ENCODE measurements at places on chromosomes 11 and 22.

DNA sequence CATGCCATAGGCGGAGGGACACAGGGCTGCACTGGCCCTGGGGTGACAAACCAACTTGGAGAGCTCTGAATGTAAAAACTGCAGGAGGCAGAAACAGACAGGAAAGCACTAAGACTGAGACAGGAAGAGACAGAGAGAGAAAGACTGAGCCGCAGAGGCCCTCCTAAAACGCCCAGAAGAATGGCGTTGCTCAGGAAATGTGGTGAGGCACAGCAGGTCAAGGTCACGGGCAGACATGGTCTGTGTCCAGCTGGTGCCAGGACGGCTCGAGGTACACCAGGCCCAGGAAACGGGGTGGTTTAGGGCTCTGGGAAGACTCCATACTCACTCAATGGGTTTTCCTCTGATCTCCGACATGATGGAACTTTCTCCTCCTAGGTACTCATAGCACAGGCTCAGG, 29.1 kb downstream of the MAFF start:
- no peak for DNase-seq

DNA sequence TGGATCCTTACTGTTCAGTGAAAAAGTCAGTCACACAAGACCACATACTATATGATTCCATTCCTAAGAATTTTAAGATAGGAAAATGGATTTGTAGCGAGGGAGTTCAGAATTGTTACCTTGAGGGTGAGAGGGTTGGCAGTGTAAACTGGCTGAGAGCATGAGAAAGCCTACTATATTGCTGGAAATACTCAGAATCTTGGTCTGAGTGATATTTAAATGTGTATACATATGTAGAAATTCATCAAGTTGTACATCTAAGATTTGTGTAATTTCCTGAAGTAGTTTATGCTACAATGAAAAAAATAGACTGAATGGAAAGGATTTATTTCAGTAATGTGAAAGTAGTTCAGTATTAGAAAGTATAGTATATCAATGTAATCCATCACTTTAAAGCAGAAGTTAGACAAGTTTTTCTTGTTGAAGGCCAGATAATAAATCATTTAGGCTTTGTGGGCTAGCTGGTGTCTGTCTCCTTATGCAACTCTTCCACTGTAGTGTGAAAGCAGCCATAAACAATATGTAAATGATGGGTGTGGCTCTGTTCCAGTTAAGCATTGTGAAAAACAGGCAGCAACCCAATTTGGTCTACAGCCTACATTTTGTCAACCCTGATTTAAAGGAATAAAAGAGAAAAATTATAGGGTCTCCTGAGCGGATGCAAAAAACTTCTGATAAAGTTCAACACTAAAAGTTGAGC, 127.2 kb upstream of the THY1 start:
- DNase-seq = no peak

GRCh38 chr11:123349382-123349781, 80.7 kb upstream of the GRAMD1B start:
- DNase-seq = no peak

- DNase-seq = no peak
These were observed 2.0 kb downstream of the TENM4 start for GRCh38 chr11:79438631-79439409.

DNA sequence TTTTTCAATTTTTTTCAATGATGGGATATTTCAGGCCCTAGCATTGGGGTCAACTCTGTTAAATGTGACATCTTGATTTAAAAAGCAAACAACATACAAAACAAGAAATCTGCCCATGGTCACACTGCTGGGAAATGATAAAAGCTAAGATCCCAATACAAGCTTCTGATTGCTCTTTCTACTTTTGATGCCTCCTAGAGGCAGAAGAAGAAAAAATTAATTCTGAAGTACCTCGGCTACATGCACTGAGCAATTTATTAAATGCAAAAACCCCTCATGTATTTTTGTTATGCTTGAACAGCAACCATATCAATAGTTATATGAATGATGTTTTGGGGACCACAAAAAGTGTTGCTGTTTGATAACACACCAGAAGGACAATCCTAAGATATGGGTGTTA, 342.1 kb upstream of the NARS2 start:
- DNase-seq = no peak

DNA sequence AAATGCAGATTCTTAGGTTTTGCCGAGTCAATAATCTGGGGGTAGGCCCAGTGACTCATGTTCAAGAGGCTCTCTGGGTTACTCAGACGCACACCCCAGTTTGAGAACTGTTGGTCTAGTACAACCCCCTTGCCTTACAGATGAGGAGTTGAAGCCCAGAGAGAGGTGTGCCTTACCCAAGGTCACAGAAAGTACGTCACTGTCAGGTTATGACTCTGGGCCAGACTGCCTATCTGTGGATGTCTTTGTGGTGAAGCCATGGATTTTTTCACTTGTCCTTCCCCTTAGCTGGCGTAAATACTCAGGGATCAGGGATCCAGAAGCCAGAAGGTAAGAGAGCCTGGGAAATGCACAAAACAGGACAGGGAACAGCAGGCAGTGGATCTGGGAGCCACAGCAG, 25.2 kb upstream of the NECTIN1 start:
- no peak for DNase-seq

DNA sequence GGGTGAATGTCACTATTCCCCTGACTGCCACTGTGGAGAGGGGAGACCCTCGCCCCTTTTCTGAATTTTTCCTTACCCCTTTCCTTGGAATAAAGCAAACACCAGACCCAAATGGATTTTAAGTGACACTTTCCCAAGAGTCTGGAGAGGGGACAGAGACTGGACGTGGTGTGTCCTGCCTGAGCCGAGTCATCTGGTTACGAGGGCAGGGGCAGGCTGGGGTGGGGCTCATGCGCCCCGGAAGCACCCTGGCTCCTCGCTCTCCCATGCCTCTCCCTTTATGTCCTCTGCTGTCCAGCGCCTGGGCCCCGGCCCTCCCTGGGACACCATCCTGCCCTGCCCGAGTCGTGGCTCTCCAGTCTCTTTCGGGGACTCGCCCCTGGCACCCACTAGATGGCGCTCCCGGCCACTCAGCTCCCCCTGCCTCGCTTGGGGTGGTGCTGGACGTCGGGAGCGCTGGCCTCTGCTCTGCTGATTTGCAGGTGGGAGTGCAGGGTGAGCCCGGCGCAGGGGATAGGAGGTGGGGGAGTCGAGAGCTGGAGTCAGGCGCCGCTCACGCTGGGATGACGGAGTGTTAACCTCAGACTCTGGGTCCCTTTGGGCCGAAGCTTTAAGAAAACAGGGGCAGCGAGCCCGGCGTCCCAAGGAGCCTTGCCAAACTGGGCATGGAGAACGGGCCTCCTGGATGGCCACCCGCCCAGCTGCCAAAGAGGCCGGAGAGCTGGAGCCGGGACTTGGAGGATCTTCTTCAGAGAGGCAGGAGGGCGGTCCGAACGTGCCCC, 89.8 kb downstream of the RPS6KA4 start:
- DNase-seq = peak; percentile 78

- no peak for DNase-seq
These were observed 78.7 kb downstream of the HORMAD2 start for GRCh38 chr22:30158744-30159500.

DNA sequence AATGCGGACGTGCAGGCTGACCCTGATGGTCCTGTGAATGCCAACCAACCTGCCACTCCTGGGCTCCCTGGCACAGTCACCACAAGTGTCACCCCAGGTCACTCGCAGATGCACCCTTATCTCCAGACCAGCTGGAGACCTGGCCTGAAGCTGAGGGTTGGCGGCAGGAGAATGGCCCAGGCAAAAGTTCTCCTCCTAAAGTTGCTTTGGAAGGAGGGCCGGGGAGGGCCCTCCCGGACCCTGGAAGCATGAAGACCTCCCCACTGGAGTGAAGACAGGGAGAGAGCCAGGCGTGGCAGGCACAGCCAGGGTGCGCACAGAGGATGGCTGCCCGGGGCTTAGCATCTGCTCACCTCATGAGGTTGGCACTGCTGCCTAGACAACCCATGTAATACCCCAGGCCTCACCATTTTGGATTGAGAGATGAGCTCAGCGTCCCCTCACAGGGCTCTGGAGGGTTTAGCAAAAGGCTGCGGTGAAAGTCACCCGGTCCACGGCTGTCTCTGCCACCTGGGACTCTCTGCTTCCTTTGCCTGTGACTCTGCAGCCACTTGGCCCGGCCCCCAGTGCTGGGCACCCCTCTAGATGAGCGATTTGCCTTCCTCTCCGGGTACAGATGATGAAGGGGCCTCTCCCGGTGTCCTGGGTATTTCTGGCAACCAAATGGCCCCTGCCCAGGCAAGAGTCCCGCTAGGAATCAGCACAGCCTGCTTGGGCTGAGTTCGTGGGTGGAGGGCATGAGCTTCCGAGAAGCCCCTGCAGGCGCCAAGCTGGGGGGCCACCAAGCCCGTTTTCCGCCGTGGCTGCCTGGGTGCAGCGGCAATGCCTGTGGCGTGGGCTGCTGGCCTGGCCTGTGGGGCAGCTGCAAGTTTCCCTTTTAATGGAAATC, 48.3 kb upstream of the SEPTIN5 start:
- DNase-seq = no peak

DNA sequence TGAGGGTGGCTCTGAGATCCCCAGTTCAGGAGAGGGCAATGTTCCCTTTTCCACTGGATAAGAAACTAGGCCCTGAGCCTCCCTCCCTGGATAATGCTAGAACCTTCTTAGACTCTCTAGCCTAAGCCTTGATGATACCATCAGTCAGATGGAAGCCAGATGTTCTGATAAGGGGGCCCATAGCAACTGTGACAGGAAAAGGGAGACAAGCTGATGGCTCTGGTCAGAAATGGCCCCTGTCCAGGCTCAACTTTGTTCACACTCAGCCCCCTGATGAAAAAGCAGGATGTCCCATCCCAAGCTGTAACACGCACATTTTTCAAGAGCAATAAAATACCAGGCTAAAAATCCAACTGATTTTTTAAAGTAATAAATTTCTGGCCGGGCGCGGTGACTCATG, 7.2 kb upstream of the OAF start:
- DNase-seq = no peak

- no peak for DNase-seq
These were observed 5.2 kb upstream of the ZP1 start for GRCh38 chr11:60862171-60862570.

GRCh38 chr11:587978-588380, 11.7 kb downstream of the PHRF1 start:
- peak; percentile 49 for DNase-seq

DNA sequence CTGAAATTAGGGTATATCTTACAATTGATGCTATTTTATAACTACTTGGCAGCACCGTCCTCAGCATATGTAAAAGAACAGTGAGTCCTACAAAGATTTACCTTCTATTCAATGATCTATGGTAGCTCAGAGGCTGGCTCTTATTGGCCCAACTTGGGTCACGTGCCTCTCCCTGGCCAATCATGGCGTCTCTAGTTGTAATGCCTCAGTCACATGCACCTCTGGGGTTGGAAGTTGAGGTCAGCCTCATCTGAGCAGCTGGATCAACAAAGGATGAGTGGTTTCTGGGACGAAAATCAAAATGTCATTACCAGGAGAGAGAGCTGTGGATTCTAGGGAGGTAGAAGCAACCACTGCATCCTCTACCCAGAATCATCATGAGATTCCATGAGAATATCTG, 22.9 kb upstream of the ASPHD2 start:
- no peak for DNase-seq

DNA sequence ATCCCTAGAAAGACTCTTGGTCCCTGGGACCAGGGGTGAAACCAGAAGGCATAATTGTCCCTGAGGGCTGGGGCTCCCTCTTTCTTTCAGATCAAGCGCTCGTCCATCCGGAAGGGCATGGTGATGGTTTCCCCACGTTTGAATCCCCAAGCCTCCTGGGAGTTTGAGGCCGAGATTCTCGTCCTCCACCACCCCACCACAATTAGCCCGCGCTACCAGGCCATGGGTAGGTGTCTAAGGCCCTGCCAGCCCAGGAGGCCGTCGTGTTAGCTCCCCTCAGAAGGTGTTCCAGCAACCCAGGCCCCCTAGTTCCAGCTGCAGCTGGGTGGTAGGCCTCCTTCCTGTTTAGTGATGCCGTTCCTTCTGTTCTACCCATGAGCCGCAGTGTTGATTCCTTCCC, 21.4 kb downstream of the GTPBP1 start:
- no peak for DNase-seq

All from stimulated activated CD4-positive, alpha-beta T cell treated with anti-CD3 and anti-CD28 coated beads, Interleukin-2, amount 100 ng/mL, for 48 hours (primary cell).